ENCODE measurements at places on chromosomes 12 and 14. TPM values are rescaled to one million over a fixed set of nuclear protein-coding genes. Genes with fewer than 3 reads are reported as not detected.

The MANSC4 gene
- not detected for total RNA-seq

- DNase-seq: peak; percentile 42
Measured at GRCh38 chr12:89346741-89347324, 5.5 kb downstream of the DUSP6 start.

DNA sequence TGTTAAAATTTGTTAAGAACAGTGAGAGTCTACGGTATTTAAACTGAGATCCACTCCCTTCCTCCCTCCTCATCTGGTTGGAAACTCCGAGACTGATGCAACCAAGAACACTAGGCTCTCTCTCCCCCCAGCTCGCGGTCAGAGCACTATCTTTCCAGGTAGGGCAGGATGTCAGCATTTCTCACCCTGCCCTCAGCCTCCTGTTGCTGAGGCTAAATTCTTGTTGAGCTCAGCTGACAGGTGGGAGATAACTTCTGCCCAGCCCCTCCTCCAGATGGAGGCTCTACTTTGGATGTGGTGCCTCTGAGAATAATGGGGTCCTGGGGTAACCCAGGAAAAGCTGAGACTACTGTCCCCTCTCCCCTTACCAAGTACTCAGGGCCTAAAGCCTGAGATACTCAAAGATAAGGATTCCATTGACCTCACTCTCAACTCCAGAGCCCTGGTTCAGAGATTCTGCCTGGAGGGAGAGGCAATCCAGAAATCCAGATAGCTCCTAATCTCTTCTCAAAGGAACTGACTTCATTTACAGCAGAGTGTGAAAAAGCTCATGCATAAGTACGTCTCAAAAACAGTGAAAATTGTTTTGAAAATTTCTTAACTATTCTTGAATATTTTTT, 110.1 kb downstream of the EML5 start:
- no peak for DNase-seq

- DNase-seq: no peak
Measured at GRCh38 chr12:3308609-3309008, 182.4 kb upstream of the PRMT8 start.

The WNK1 gene
- total RNA-seq: 31.1 TPM

DNA sequence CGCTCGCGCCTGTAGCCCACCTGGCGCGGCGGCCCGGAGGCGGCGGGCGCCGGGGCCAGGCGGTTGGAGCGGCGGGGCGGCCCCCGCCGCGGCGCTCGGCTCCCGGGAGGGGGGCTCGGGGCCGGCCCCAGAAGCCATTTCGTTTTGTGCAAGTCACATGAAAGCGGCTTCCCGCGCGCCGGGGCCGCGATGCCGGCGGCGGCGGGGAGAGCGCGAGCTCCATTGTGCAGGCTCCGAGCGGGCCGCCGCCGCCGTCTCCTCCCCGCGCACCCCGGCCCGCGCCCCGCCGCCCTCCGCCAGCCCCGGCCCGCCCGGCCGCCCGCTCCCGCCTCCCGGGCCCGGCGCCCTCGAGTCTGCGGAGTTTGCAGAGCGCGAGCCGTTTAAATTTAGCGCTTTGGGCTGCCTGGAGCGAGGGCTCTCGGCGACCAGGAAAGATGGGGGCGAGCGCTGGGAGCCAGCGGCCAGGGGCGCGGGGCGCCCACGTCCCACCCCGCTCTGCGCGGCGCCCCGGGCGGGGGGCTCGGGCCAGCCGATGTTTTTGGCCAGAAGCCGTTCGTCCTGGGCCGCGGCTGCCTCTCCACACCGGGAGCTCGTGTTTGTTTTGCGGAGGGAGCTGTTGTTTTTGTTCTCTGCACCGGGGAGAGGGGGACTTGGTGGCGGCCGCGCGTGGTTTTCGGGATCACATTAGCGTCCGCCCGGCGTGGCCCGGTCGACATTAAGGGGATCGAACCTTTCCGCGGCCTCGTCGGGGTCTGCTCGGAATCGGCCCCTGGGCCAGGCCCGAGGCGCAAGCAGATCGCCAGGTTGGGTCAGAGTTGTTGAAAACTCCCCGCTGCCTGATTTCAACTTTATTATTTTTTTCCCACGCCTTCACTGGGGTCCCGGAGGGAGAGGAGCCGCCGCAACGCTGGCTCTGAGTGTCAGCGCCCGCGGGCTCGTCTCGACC, 982 bp downstream of the BCL7A start:
- DNase-seq: no peak

GRCh38 chr12:18221726-18222125, 39.6 kb upstream of the PIK3C2G start:
- DNase-seq: no peak

DNA sequence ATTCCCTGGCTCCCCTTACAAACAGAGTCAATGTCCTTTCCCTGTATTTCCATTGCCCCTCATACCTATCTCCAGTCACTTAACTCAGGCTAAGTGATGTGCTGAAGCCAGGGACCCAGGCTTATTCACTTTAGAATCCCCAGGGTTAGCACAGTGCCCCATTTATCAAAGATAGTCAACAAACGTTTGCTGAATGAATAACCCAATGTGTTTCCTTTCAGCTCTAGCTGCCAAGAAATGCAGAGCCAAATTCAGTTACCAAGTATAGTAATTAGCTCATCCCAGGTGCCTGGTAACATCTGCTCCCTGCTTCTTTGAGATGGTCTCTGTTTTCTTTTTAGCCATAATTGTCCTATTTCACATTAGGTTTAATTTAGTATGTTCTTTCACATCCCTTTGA, 189.5 kb downstream of the PHLDA1 start:
- DNase-seq: no peak

GRCh38 chr12:73221836-73222235, 949.7 kb downstream of the TRHDE start:
- DNase-seq: no peak

DNA sequence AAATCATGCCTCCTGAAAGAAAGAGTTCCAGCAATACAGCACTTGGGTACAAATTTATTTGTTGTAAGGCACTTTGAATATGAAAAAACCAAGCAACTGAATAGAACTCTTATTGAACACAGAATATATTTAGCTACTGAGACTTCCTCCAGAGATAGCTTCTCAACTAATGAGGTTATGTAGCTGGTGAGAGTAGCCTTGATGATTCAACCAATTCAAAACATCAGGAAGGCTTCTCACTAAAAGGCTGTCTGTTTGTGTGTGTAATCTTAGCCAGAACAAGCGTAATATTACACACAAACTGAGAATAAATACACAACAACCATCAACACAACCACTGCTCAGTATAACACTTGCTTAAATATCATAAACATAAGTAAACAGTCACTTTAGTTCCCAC, 20.4 kb downstream of the EIF2B2 start:
- DNase-seq: no peak

- DNase-seq: no peak
Measured at GRCh38 chr14:71142375-71143038, 235.2 kb downstream of the PCNX1 start.

The KRT1 gene
- total RNA-seq: not detected

The C1R gene
- 1.7 TPM for total RNA-seq

DNA sequence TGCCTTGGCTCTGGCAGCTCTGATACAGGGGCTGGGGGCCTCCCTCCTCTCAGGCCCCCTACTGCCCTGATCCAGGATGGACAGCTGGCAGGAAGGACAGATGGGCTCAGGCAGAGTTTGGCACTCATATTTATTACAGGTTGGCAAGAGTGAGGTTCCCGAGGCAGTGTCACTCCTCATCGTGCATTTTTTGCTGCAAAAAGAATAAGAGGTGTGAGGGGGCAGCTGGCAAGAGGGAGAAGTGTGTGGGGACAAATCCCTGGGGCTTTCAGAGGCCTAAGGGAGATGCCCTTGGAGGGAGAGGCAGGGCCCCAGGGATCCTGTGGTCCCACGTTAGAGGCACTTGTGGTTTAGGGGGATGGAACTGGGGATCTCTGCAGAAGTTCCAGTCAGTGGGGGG, 5.0 kb downstream of the CMTM5 start:
- no peak for DNase-seq

GRCh38 chr14:70622111-70622712, 19.5 kb upstream of the TTC9 start:
- DNase-seq: peak; percentile 64

The LHX5 gene
- not detected for total RNA-seq

- no peak for DNase-seq
Measured at GRCh38 chr12:12984149-12984548, 15.9 kb downstream of the HEBP1 start.

DNA sequence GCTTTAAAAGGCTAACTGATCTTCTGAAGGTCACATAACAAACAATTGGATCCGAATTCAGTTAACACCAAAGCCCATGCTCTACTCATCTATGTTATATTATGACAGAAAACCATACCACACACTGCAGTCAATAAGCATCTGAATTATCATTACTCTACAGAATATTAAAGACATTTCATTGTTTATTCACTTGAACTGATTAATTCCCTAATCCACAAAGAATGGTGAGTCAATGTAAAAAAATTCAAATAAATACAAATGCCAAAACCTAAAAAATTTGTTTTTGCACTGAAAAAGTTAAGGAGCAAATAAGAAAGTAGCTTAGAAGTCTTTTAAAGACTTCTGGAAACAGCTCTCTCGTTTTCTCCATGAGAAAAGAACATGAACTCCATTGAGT, 13.7 kb downstream of the NID2 start:
- no peak for DNase-seq

DNA sequence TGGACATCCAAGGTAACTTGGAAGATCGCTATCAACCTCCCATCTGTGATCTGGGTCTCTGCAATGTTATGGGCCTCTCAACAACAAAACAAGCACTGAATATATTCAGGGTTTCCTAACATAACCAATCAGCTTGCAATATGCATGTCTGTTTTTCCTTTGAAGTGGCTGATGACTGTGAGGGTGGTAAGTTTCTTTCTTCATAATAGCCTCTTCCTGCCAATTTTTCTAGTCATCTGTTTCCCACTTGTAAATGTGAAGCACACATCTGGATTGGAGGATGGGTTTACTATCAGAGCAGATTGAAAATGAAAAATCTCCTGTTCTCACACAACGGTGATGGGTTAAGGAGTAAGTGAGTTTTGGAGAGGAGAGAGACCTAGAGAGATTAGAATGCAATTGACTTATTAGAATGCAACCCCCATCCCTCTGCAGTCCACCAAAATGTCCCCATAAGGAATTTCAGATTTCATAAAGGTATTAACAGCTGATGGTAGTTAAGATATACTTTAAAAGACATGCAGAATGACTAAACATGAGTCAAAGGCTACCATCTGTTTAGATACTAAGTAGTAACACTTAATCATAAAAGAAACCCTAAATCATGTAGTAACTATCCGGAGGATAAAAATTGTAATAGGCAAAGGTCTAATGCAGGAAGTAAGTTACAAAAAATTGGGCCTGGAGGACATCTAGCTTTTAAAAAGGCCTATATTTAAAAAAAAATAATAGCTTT, 58.4 kb upstream of the SAV1 start:
- DNase-seq: no peak

- DNase-seq: peak; percentile 70
Measured at GRCh38 chr14:43901911-43902673, 605.0 kb downstream of the FSCB start.

The AQP6 gene
- 0.51 TPM for total RNA-seq

DNA sequence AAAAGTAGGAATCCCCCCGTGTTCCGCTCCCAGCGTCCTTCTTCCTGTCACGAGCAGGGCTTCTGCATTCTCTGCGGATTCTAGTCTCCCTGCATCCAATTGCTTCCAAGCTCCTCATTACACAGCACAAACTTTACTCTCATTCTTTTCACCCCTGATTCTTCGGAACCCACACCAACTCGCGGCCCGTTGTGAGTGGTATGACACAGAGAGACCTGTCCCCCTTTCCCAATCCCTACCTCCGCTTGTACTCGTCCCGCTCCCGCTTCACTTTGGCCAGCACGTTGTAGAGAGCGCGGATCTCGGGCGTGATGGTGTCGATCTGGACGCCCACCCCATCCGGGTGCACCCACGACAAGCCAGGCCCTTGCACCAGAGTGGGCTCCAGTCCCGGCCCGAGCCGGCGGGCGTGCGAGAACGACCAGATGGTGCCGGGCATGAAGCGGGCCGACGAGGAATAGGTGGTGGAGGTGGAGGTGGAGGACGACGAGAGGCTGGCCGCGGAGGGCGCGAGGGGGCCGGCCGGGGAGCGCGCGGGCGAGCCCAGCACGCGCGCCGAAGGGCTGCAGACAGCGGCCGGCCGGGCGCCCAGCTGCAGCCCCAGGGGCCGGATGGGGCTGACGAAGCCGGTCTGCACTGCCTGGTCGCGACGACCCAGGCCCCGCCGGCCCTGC, 687 bp downstream of the IFFO1 start:
- DNase-seq: no peak

GRCh38 chr12:7154901-7155470, 24.8 kb downstream of the CLSTN3 start:
- DNase-seq: no peak

The SDR9C7 gene
- not detected for total RNA-seq

The KRT5 gene
- not detected for total RNA-seq

The TPH2 gene
- total RNA-seq: not detected

- DNase-seq: no peak
Measured at GRCh38 chr14:54411371-54411770, 14.6 kb downstream of the CDKN3 start.

DNA sequence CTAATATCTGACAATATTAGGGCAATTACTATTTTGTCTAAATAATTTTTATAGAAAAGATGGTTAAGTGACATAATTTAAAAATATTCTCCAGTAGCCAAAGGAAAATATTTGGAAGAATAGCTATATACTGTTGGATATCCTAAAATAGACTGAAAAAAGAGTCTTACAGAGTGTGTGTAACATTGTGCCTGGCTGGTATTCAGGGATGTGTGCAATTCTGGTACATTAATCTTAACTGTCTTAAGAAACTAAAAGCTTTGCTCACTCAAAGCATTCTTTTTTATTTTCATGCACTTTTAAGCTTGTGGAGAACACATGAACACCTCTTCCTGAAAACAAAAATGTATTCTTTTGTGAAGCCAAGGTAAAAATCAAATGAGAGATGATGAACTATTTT, 10.1 kb upstream of the NR2C1 start:
- DNase-seq: no peak

The NOP9 gene
- 61.6 TPM for total RNA-seq

The TEX52 gene
- not detected for total RNA-seq

The PTPRQ gene
- not detected for total RNA-seq

- no peak for DNase-seq
Measured at GRCh38 chr12:24175929-24176328, 226.5 kb upstream of the SOX5 start.

GRCh38 chr12:77042833-77043232, 22.5 kb downstream of the E2F7 start:
- DNase-seq: no peak

GRCh38 chr14:104879201-104879982, 14.3 kb downstream of the CEP170B start:
- no peak for DNase-seq

DNA sequence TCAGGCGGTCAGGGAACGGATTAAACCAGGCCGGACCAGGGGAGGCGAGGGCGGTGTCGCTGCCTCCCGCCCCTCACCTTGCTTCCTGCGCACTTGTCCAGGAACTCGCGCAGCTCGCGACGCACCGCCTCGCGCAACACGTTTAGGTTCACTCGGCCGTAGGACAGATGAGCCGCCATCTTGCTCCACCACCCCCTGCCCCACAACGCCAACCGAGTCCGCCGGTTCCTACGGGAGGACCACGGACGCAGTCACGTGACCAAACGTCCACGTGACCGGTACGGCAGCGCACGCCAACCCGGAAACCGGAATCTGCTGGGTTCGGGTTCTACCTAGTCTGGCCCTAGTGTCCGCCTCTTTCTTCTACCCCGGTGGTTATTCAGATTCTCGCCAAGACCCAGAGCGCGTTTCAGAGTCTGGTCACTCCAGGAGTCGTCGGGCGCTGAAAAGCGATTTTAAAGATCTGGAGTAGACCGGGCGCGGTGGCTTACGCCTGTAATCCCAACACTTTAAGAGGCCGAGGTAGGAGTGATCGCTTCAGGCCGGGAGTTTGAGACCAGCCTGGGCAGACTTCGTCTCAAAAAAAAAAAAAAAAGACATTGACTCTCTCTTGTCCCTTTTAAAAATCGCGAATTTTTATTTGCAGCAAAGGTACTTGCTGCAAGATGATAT, at the start of gene VPS33A:
Gene VPS33A, minus strand, starts transcription at position 265 of the 672 bp plus-strand sequence. Its CDS starts 86 bp downstream, at position 179.
- peak; percentile 94 for DNase-seq

The E2F7 gene
- total RNA-seq: 9.1 TPM
